ENCODE measurements at places on chromosomes 3 and 15.

DNA sequence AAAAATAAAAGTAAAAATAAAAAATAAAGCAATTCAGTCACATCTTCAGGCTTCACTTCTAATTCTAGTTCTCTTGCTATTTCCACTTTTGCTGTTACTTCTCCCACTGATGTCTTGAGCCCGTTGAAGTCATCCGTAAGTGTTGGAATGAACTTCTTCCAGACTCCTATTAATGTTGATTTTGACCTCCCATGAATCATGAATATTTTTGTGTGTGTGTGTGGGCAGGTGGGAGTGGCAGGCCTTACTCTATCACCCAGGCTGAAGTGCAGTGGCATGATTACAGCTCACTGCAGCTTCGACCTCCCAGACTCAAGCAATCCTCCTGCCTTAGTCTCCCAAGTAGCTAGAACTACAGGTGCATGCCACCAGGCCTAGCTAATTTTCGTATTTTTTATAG is 10.7 kb downstream of the USP4 start:
- no peak for DNase-seq

- no peak for DNase-seq
These were observed 17.3 kb upstream of the C3orf62 start for GRCh38 chr3:49294343-49294742.

DNA sequence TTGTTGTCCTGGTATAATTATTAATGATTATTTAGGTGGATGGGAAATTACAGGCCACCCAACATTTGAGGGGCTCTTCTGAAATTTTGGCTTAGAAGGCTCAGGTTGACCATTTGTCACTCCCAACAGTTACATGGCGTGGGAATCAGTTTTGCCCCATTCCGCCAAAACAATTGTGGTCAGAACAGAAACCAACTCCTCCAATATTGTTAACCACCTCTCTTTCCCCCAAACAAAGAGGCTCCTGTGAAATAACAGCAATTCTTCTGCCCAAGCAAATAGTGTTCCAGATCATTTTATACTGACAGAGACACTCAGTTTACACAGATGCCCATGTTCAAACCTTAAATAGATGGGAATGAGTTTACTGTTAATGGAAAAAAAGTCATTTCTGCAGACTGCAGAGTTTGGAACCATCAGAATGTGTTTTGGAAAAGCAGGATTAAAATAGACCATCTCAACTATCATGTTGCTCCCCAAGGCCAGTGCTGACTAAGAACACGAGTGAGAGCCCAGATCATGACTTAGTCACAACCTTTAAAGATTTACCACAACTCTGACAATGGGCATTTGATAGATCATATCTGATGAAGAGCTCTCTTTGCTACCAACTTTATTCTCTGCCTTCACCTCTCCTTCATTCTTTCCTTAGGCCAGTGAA is 102.1 kb downstream of the DUT start:
- DNase-seq = no peak

DNA sequence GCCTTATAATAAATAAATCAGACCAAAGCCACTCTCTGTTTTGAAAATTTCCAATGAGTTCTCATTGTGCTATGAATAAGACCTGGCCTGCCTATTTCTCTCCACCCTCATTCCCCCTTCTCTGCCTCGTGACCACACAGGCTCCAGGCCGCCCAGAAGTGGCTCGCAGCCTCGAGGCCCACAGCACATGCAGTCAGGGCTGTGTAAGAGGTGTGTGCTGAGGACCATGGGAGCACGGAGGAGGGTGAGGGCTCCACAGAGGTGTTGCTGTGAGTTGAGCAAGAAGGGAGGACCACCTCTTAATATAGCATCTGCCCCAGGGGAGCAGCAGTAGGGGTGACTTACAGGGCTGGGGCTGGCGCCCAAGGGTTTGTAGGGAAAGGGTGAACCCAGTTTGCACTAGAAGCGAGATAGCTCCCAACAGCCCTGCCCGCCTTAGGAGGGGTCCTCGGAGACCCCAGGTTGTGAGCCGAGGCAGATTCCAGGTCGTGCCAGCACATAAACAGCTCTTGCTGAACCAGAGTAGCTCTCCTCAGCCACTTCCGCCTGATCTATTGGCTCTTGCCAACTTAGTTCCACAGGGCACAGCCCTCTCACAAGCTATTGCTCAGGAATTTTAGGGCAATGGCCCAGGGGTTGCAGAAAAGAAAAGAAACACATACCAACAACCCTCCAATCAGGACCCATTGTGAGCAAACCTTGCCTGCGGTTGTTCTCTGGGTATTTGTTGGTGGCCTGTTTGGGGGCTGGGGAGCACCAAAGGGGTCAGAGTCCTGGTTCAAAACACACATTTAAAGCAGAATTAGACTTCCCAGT is 117.7 kb downstream of the MYLK start:
- DNase-seq = no peak

GRCh38 chr3:169173231-169173630 is 490.3 kb downstream of the MECOM start:
- DNase-seq = no peak

GRCh38 chr3:168096210-168096652 is 507 bp upstream of the GOLIM4 start:
- no peak for DNase-seq

DNA sequence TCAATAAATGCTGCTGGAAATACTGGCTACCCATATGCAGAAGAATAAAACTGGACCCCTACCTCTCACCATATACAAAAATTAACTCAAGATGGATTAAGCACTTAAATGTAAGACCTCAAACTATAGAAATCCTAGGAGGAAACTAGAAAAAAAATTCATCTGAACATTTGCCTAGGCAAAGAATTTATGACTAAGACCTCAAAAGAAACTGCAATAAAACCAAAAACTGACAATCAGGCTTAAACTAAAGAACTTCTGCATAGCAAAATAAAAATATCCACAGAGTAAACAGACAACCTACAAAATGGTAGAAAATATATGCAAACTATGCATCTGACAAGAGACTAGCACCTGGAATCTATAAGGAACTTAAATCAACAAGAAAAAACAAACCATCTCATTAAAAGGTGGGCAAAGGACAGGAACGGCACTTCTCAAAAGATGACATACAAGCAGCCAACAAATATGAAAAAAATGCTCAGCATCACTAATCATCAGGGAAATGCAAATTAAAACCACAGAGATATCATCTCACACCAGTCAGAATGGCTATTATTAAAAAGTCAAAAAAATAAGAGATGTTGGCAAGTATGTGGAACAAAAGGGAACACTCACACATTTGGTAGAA is 47.0 kb downstream of the MYO9A start:
- no peak for DNase-seq

DNA sequence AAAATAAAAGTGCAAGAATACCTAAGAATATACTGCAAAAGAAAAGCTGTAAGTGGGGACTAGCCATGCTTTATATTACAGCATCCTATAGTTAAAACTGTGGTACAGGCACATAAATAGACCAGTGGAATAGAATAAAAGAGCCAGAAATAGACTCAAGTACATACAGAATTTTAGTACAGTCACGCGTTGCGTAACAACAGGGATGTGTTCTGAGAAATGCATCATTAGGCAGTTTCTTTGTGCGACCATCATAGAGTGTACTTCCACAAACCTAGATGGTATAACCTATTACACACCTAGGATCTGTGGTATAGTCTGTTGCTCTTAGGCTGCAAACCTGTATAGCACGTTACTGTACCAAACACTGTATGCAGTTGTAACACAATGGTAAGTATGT is 61.8 kb downstream of the PCCB start:
- no peak for DNase-seq

DNA sequence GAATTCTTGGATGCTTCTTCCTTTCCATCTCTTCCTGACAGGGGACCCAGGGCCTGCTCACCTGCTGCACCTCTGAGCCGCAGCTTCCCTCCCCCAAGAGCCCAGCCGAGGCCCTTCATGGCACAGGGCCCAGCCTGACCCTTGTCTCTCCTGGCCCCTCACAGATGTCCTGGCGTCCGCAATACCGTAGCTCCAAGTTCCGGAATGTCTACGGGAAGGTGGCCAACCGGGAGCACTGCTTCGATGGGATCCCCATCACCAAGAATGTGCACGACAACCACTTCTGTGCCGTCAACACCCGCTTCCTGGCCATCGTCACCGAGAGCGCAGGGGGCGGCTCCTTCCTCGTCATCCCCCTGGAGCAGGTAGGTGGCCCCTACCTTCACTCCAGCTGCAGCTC is 66.2 kb downstream of the CORO2B start:
- no peak for DNase-seq

- DNase-seq = no peak
These were observed 610 bp downstream of the MAP4 start for GRCh38 chr3:48015431-48016180.

GRCh38 chr3:58189691-58190090 is 21.1 kb downstream of the DNASE1L3 start:
- no peak for DNase-seq

DNA sequence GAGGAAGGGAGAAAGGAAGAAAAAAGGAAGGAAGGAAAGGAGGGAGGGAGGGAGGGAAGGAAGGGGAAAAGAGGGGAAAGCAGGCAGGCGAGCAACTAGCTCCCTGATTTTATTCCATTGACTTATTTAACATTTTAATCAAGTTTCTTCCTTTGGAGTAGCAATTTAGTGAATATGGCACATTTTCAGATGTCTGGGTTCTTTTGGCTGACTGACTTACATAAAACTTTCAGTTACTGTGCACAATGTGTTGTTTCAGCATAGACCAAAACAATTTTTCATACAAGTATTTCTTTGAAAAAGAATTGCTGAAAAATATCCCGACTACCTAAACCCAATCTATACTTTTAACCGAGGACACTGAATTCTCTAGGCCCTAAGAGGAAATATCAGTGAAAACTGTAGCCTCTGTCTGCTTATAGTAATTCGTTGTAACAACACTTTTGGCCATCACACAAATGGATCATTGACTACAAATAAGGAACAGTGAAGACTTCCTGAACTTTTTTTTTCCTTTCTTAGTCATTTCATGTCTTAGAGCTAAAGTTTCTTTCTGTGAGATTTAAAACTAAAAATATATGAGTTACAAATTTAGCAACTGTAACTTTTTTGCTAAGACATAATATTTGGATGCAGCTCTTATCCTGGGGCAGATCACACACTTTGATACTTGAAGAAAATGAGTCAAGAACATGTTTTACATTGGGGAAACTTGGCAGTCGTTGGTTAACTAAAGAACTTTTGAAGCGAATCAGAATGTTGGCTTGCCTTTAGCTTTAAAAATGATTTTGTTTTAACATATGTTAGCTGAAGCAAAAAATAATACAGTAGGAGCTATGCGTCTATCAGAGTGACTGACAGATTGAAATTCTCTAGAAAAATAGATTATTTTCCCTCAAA is 79.6 kb downstream of the SOX2 start:
- no peak for DNase-seq

- DNase-seq = no peak
These were observed 21.4 kb downstream of the XPC start for GRCh38 chr3:14156843-14157561.

DNA sequence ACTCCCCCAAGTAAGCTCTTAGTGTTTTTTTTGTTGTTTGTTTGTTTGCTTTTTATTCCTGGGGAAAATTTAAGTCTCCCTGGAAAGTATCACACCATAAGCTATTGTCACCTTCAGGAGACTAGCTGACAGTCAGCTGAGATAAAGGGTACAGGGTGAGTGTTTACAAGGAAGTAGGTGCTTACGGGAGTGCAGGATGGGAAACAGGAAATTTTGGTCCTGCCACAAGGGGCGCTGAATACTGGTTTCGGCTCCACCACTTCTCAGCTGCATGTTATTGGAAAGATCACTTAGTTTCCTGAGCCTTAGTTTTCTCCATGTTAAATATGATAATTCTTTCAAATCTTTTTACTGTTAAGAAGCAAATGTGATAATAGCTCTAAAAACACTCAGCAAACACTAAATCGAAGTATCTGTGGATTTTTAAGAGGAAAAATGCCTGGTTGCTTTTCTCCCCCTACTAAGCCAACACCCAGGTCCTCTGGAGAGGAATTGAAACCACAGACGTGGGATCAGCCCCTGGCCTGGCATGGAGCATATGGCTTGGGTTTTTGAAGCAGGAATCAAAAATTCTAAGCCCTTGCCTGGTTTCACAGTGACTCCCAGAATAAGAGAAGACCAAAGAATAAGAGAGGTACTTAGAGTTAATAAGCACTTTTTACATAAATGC is 90.7 kb downstream of the SCN11A start:
- no peak for DNase-seq

DNA sequence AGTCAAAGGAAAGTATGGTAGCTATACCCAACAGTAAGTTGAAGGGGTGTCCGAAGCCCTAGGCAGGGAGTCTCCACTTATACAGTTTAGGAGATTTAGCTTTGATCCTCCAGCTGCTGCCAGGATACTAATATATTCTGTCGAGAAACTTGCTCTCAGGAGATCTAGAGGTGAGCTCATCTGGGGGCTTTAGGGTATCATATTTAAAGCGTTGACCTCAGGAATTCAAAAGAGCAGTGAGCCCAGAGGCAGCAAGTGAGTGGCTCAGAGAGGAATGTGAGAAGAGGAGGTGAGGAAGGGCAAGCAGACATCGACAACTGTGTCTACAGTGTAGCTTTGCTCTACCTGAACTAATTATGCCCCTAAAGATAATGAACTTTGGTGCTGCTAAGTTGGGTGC is 245.1 kb upstream of the LRTM1 start:
- no peak for DNase-seq

- DNase-seq = no peak
These were observed 112.6 kb downstream of the UACA start for GRCh38 chr15:70650567-70651302.

DNA sequence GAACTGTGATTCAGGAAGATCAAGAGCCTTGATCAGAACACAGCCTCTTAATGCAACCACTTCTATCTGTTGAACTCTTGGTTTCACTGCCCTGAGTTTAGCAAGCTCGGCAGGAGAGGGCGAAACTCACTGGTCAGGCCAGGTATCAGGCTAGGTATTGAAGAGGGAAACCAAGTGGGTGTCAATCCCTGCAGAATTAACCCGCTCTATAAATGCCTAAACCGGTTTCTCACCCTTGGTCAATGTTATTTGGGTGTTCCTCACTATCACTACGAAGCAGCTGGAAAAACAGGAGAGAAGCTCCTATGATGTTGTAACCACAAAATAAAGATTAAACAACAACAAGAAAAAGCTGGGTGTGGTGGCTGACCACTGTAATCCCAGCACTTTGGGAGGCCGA is 23.9 kb downstream of the LIPH start:
- DNase-seq = no peak

DNA sequence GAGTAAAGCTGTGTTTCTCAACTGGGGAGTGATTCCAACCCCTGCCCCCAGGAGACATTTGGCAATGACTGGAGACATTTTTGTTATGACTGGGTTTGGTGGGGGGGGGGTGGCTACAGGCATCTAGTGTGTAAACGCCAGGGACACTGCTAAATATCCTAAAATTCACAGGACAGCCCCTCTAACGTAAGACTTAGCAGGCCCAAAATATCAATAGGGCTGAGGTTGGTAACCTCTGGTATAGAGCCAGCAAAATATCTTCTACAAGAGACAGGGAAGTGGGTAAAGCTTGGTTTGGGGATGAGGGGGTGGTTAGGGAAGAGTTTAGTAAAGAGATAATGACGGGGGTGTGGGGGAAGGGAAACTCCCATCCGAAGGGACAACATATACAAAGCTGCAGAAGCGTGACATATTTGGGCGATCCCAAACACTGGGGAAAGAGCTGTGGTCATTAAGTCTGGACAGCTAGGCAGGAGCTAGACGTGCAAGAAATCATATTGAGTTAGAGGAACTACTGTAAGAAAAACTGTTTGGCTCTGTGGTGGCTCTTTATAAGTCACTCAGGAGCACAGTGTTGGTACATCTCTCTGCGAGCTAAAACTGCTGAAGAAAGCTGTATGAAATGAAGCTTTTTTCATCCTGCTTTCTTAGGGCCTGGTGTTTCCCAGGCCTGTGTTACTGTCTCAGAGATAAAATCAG is 697 bp upstream of the TRIM69 start:
- DNase-seq = no peak
